ENCODE measurements at places on chromosomes 11 and 22.

DNA sequence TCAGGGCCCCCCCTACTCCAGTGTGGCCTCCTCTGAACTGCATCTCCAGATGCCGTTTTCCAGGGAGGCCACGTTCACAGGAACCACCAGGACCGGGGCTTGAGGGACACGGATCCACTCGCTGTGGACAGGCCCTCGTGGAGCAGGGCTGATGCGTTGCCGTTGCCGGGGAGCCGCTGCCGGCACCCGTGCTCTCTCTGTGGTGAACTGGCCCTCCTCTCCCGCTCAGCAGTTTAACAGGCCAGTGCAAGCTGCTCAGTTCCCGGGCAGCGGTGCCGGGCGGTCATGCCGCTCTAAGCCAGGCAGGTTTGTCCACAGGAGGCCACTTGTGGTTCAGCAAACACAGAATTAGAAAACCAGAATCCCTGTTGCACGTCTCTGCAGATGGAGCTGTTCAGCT lies 301.6 kb downstream of the TBC1D22A start:
- ATAC-seq: no peak

DNA sequence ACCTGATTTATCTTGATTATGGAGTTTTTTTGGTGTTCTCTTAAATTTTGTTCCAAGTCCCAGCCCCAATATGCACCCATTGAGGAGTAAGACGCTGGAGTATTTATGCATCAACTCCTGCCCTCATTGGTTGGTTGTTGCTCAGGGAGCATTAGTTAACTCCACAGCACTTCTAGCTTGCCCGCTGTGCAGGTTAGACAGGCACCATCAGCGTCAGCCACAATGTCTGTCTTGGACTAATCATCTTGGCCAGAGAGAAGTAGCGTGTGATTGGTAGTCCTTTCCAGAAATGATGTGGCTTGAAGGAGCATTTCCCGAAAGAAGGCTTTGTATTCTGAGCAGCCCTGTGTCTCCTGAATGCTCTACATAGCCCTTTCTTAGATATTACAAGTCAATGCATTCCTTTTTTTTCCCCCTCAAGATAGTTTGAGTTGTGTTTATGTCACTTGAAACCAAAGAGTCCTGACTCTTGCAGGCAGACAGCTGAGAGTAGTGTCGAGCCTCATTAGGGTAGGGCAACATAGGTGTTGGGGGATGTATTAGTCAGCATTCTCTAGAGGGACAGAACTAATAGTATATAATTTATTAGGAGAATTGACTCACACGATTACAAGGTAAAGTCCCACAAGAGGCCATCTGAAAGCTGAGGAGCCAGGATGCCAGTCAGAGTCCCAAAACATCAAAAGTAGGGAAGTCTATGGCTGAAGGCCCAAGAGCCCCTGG lies 94.6 kb upstream of the RCN1 start:
- no peak for ATAC-seq

GRCh38 chr11:96229354-96229977 lies 113.5 kb downstream of the MAML2 start:
- no peak for ATAC-seq

DNA sequence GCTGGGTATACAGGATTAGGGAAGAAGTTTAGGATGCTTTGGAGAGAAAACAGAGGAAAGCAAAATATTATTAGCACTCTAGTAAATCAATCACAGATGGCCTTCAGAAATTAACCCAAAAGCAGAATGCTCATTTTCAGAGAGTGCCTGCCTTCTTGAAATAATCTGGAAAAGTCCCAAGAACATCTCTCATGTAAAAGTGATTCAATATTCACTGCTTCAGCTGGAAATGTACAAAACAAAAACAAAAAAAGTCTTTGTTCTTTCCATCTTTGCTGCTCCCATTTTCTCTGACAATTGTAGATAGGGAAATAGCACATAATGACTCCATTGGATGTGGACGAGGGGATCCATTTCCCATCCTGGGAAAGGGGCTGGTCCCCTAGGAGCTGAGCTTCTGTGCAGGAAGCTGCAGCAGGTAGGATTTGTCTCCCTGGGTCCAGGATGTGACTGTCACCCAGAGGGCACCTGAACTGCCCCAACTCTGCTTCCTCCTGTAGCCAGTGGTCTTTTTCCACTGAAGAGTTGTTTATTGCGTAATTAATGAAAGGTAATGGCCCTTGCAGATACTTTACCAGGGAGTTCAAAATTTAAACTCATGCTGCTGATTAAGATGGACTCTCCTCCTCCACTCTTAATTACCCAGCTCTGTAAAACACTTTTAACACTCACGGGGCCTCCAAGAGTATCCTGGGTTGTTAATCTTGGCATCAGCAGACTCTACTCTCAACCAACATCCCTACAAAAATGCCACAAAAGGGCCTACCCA lies 57.9 kb downstream of the SC5D start:
- no peak for ATAC-seq

- ATAC-seq: no peak
Measured at GRCh38 chr22:34067031-34067430, 146.8 kb upstream of the LARGE1 start.

DNA sequence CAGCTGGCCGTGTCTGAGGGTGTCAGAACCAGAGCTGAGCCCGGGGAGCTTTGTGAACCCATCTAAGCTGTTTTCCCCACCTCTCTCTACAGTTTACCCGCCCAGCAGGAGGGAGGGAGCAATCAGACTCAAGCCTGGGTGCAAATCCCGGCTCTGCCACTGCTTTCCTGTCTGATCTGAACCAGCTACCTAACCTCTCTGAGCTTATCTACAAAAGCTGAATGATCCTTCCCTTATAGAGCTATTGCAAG lies 252 bp downstream of the APOL2 start:
- ATAC-seq: peak; percentile 37

GRCh38 chr11:57164317-57164716 lies 17.4 kb upstream of the LRRC55 start:
- no peak for ATAC-seq

- ATAC-seq: no peak
Measured at GRCh38 chr11:86888164-86889000, 66.8 kb downstream of the FZD4 start.

Measured in stimulated activated memory B cell treated with anti-CD40 and anti-IgM and Interleukin-4, amounts not matched to agents 10 μg/mL and 1 μg/mL and 100 μg/mL, for 72 hours (primary cell).